ENCODE measurements at places on chromosomes 12 and 14.
A peak's percentile ranks its signal among the peaks of the same experiment; 100 is the strongest.

- no peak for DNase-seq
These were observed 97.6 kb upstream of the ZDHHC17 start for GRCh38 chr12:76666290-76666835.

DNA sequence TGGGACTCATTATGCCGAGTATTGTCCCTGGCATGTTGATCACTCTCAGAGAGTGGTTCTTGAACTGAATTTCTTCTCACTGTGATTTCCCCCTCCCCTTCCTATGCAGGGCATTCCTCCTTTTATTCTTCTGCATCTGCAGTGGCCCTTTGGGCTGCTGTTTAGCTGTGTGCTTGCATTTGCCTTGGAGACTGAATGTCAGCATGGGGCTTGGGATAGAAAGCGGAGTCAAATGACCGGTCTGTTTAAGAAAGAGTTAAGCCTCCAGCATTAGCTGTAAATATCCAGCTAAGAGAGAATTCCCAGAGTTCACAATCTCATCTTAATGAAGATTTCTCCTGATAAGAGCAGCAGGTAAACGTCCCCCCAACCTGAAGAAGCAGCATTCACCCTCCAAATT, 65.6 kb upstream of the RMST start:
- DNase-seq, result no peak

DNA sequence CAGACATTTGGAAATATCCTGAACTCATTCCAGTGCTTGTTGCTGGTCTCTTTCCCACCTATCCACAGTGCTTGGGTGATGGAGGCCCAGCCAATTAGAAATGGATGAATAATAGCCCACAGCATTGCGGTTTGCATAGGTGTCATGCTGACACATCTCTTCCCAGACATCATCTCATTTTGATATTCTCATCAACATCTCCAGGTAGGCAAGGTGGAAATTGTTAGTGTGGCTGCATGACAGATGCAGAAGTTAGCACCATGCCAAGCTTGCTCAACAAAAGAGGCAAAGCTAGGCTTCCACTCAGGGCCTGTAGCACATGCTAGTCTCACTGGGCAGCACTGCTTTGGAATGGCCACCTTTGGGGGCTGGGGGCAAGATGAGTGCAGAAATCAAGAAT, 1118.9 kb downstream of the VRK1 start:
- no peak for DNase-seq

- no peak for DNase-seq
These were observed 62.5 kb upstream of the HIF1A start for GRCh38 chr14:61632807-61633206.

DNA sequence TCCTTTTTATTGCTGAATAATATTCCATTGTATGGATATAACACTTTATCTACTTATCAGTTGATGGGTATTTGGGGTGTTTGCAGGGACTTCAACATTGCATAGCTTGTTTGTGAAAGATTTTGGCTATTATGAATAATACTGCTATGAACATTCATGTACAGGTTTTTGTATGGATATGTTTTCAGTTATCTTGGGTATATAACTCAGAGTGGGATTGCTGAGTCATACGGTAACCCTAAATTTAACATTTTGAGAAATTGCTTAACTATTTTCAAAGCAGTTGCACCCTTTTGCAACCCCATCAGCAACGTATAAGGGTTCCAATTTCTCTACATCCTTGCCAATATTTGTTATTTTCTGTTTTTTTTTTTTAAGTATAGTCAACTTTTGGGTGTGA, 27.3 kb upstream of the HELB start:
- no peak for DNase-seq

DNA sequence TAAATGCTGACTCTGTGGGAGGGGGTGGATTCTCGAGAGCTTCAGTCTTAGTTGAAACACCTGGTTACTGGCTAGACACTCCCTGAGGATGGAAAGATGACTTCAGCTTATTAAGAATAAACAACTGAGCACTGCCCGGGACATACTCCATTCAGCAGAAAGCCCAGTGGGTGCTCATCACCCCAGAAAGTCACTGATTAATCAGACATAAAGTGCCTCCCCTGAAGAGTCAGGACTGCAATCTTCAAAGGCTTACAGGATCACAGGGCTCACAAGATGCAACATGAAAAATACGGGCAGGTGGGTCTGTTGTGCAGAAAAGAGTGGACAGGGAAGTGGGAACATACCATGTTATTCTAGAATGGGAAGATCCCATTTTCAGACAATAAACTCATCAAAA, 207.0 kb downstream of the CALM1 start:
- DNase-seq, result no peak

GRCh38 chr14:71749613-71750238, 182.5 kb upstream of the RGS6 start:
- no peak for DNase-seq

- no peak for DNase-seq
These were observed 74.7 kb downstream of the APAF1 start for GRCh38 chr12:98719515-98720504.

- no peak for DNase-seq
These were observed 18.6 kb downstream of the DUSP6 start for GRCh38 chr12:89333564-89334252.

DNA sequence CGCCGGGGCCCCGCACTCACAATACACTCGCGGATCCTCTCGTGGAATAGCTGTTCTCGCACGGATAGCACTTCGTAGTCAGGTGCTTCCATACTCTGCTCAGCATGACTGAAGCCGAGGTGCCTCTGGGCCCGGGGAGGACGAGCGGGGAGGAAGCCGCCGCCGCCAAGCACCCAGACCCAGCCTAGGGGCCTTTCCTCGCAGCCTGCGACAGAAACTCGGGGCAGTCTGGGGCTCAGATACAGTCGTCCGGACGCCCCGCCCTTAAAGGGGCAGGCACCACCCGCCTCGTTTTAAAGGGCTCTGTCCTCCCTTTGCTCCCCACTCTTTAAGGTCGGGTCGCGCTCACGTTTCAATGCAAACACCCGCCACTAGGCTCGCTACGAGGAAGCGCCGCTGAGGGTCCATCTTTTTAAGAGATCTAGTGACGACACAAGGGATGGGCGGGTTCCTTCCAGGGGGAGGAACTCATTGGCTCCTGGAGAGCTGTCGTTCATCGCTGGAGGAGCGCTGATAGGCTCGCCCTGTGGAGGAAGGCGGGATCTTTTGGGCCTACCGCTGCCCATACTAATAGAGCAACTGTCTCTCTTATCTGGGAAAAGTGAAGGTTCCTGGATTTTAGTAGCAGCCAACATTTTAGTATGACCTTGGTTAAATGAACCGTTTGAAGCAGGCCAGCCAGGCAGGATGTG, at the start of gene LMBR1L:
LMBR1L (minus strand) TSS at position 384 of the 692 bp plus-strand sequence; CDS start at position 92, 292 bp downstream.
- DNase-seq, result peak; percentile 53

DNA sequence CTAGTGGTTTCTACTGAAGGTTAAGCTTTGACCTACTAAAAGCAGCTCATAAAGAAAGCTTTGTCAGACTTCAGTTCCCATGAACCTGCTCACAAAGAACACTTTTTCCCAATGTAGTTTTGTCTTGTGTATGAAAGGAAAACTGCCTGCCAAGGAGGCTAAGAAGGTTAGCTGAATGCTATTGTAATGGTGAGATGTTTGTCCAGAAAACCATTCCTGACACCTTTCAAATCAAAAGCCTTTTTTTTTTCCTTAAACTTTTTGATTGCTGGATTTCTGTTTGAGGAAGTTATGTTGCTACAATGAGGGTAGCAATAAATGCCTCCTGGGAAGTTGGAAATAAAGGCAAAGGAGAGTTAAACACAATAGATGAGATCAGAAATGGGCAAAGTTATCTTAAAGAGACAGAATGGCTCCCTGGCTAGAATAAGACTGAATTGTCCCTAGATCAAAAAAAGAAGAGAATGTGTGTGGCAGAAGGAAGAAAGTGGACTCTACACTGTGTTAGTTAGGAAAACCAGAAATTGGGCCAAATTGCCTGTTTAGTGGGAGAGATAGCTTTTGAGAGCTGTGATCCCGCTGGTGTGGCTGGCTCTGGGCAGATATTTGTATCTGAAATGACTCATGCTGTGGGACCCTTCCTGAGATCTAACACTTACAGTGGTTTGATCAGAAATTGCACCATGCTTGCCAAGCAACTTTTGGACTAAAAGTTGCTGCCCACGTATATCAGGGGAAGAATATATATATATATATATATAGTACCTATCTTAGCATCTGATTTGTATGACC, 27.5 kb downstream of the TECPR2 start:
- DNase-seq, result no peak

GRCh38 chr12:45418520-45418919, 202.6 kb downstream of the ANO6 start:
- DNase-seq, result no peak

GRCh38 chr12:63250486-63250885, 99.5 kb upstream of the AVPR1A start:
- DNase-seq, result no peak

- no peak for DNase-seq
These were observed 293.9 kb upstream of the PRKD1 start for GRCh38 chr14:30221546-30221945.

DNA sequence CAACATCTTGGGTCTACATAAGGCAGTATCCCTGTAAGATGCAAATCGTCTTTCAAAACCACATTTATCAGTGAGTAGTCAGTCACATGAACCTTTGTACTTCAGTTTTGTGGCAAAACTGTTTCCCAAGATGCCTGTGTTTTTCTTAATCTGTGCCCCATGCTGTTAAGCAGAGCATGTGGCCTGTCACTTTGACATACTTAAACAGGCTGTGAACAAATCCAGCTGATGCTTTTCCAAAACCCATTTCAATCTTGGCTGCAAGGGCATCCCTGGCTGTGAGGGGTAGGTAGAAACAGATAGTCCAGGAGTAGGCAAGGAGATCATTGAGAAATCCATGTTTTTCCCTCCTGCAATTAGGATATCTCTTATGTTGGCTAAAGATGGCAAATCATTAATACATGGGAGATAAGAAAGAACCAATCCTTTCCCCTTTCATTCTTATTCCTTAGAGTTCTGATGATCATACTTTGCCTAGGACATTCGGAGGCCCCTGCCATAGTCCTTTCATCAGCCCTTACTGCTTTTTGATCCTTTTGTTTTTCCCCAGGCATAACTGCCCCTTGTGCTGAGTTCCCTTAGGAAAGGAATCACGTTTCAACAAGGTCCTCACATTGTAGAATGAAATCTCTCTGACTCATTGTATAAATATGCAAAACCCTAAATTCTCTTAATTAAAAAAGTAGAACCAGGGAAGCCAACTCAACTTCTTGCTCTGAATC, 121.1 kb upstream of the EEA1 start:
- no peak for DNase-seq

- DNase-seq, result no peak
These were observed 15.3 kb upstream of the DPF3 start for GRCh38 chr14:72909163-72909562.

- DNase-seq, result no peak
These were observed 263.8 kb downstream of the DIO2 start for GRCh38 chr14:79947440-79948054.

DNA sequence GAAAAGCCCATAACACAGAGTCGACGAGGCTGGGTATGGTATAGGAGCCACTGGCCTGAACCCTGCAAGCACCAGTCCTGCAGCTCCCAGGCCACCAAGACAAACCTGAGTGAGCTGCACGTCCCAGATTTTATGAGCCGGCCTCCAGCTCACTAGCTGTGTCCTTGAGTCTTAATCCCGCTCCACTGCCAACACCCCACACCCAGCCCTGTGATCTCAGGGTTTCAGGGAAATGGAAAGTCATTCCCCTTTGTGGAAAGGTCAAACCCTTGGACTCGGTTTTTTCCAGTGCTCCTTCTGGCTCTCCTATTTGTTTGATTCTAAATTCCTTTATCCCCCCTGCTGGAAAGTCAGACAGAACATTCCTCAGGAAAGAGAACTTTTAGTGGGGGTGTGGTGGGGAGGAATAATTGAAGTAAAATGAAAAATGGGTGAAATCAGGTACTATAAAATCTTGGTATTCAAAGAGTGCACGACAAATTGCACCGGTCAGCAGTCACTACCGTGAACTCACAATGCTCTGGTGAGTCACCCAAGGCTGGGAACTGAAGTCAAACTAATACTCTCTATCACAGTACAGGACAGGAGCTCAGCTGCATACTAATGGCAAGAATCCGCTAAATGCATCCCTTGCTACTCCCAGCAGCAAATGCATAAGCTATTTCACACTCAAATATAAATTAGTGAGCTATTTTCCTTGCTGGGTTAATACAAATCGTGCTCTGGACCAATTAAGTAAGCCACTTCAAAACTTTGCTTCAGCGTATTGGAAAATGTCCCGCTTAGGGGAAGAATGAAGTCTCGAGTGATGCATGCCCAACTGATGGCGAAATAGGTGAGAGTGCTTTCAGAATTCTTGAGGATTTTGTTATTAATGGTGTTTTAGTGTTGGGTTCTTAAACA, 9.0 kb downstream of the PITPNM2 start:
- DNase-seq, result no peak

- DNase-seq, result no peak
These were observed 17.0 kb downstream of the EAPP start for GRCh38 chr14:34522496-34522895.

DNA sequence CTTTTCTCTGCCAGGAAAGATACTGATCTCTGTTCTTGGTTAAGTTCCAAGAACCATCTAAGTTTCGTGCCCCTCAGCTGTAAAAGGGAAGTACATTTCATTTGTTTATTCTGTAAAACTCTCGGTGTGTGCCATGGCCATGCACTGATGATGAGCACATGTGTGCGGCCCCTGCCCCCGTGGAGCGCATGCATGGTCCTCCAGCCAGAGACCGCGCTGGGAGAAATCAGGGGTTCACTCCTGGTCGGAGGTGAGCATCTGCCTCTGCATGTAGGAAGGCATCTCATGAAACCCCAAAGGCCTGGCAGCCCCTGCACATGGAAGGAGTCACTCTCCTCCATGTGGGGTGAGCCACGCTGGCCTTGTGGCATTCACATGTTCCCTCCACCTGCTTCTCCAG, 102.5 kb upstream of the RTL1 start:
- DNase-seq, result no peak

GRCh38 chr12:56127888-56128669, at the start of gene ESYT1:
ESYT1 (plus strand) TSS chr12:56128267; CDS start chr12:56128320, 53 bp downstream.
- DNase-seq, result no peak

- DNase-seq, result no peak
These were observed 43.9 kb upstream of the AMN1 start for GRCh38 chr12:31772685-31773222.

DNA sequence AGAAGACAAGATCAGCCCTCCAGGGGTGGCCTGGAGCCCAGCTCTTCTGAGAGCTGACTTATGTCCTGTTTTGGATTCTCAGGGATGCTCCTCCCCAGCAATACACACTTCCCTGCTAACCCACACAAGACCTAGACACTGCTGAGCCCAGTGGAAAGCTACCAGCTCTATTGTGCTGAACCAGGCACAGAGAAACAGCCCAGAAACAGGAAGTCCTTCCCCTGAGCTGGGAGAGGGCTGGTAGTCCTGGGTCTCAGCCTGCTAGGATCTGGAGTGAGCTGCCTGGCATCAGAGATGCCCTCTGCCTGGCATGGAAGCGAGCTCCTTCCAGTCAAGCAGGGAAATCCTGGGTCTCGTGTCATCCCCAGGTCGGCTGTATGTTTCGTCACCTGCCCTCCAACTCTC, 1.2 kb upstream of the LAG3 start:
- DNase-seq, result no peak

- DNase-seq, result no peak
These were observed 58.8 kb downstream of the PPP2R5C start for GRCh38 chr14:101820283-101820798.

DNA sequence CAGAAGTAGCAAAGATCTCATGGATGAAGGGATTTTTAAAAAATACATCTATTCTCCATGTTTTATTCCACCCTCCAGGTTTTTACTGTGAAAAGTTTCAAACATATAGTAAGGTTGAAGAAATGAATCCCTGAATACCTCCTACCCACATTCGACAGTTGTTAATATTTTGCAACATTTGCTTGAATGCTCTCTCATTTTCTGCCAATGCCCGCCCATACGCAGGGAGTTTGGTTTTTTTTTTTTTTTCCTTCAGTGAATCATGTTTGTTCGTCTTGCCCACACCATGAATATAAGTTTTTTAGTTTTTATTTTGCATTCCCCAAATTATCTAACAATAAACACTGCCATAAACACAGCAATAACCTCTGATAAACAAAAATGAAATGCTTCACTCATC, 82.9 kb downstream of the MAP1LC3B2 start:
- no peak for DNase-seq
